Nucleus accumbens (tissue), 56 donors: ENCODE measurements at places on chromosomes 2 and 18.

DNA sequence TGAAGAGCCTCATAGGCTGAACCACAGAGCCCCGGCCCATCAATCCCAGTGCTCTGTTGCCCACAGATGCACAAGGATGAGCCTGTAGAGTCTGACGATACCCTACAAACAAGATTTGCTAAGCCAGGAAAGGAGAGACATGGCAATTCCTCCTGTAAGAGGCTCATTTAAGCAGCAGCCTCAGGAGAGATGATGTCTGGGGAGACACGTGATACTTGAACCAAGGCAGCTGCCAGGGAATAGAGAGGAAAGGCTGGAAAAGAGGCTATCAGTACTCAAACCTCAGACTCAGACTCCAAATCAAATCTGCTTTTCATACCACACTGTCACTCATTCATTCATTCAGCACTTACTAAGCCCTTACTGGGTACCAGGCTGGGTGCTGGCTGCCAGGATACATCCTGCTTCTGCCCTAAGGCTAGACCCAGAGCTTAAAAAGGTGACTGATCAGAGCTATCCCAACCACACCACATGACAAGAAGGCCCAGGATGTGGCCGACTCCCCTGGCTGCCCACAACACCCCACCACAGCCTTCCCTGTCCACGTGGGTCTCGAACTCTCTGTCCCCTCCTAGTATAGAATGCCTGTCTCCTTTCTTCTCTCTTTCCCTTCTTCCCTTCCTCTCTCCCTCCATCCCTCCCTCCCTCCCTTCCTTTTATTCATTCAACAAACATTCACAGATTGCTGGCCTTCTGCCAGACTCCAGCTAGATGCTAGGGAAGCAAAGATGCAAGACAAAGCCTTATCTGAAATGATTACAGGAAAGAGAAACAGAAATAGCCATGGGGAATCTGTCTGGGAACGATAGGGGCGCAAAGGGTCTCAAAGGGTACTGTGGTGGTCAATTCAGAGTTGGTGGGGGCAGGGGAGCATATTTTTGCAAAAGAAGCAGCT lies 23.4 kb upstream of the KCNK3 start:
- no peak for DNase-seq

GRCh38 chr2:128720080-128721022 lies 401.7 kb upstream of the HS6ST1 start:
- DNase-seq = no peak

GRCh38 chr2:1081451-1082225 lies 131.0 kb downstream of the SNTG2 start:
- no peak for DNase-seq

GRCh38 chr2:152432206-152432653 lies 97.3 kb downstream of the FMNL2 start:
- no peak for DNase-seq

- DNase-seq = no peak
These were observed 320.8 kb downstream of the AFF3 start for GRCh38 chr2:99821572-99821971.
